ENCODE measurements at places on chromosomes 7 and 10. TPM values are rescaled to one million over a fixed set of nuclear protein-coding genes. Genes with fewer than 3 reads are reported as not detected.

- no peak overlapping the region for H3K27ac ChIP-seq
- no peaks in the 10 kb centered on the region for H3K36me3 ChIP-seq
- H3K4me1 ChIP-seq: peaks cover 3% of the 10 kb centered on the region
Observed at GRCh38 chr10:29486433-29486832, 148.3 kb downstream of the SVIL start.

DNA sequence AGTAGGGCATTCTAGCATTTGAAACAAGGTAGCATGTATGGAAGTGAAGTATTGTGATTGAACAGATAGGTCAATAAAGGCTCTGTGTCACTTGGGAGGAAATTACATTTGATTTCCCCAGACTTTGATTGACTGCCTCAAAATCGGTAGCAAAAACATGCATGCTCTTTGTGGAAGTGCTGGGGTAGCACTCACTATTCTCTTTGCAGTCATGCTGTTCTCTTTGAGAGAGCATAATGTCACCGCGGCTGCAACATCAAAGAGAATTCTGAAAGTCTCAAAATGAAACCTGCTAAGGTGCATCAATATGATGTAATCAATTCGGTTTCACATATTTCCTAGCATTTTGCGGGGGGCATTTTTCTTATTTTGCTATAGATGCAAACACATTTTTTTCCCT, 64.2 kb downstream of the ARMC3 start:
- no peak overlapping the region for H3K27ac ChIP-seq
- H3K36me3 ChIP-seq: no peaks in the 10 kb centered on the region
- H3K4me3 ChIP-seq: no peak overlapping the region
- H3K27me3 ChIP-seq: no peaks in the 10 kb centered on the region
- H3K4me1 ChIP-seq: no peaks in the 10 kb centered on the region

GRCh38 chr10:127257395-127257794, 61.0 kb upstream of the INSYN2A start:
- no peaks in the 10 kb centered on the region for H3K27me3 ChIP-seq
- H3K4me1 ChIP-seq: no peaks in the 10 kb centered on the region
- DNase-seq: no peak
- H3K4me3 ChIP-seq: no peak overlapping the region

GRCh38 chr10:100730725-100731406, 14.5 kb upstream of the PAX2 start:
- no peak overlapping the region for H3K27ac ChIP-seq
- peaks cover 99% of the 10 kb centered on the region for H3K27me3 ChIP-seq
- no peak overlapping the region for H3K4me3 ChIP-seq
- peaks cover 9% of the 10 kb centered on the region for H3K4me1 ChIP-seq
- no peak for DNase-seq
- no peaks in the 10 kb centered on the region for H3K36me3 ChIP-seq

DNA sequence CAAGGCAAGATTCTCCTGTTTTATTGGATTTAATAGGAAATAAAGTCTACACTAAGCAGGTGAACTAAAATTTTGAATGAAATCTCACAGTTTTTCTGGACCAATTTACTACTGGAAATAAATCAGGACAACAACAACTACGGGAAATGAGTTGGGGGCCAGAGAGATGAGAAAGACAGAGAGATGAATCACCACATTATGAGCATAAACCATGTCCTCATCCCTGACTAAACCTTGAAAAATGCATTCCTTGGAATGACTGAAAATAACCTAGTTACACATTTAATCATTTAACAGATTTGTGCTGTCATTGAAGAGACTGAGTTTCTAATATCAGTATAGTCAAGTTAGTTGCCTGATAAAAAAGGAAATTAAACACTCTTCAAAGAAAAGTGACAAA, 608.4 kb upstream of the KCND2 start:
- H3K4me3 ChIP-seq: no peak overlapping the region
- H3K27me3 ChIP-seq: no peaks in the 10 kb centered on the region
- H3K27ac ChIP-seq: no peak overlapping the region
- DNase-seq: no peak
- H3K36me3 ChIP-seq: no peaks in the 10 kb centered on the region
- H3K4me1 ChIP-seq: no peaks in the 10 kb centered on the region

DNA sequence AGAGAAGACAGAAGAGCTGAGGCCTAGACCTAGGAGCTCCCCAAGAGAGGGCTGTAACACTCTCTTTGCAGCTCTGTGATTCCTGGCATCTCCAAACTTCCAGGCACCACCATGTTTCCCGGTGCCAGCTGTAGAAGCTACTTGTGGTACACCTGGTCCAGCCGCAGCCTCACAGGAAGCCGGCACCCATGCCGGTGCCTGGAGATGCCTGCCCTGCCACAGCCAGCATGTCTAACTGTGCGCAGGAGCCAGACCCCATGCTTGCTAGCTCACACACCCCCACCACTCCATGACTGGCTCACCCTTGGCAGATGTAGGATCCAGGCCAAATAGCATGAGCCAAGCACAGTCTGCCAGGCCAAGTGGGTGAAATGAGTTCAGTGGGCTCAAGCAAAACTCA, 211.7 kb upstream of the GNAI1 start:
- no peak overlapping the region for H3K27ac ChIP-seq
- no peaks in the 10 kb centered on the region for H3K36me3 ChIP-seq
- H3K4me1 ChIP-seq: no peaks in the 10 kb centered on the region
- no peak for DNase-seq

- DNase-seq: no peak
- no peaks in the 10 kb centered on the region for H3K36me3 ChIP-seq
- H3K4me3 ChIP-seq: no peak overlapping the region
- H3K27me3 ChIP-seq: no peaks in the 10 kb centered on the region
- no peaks in the 10 kb centered on the region for H3K4me1 ChIP-seq
- H3K27ac ChIP-seq: no peak overlapping the region
Observed at GRCh38 chr7:40298421-40298820, 163.6 kb downstream of the SUGCT start.

GRCh38 chr10:86899132-86899531, 58.3 kb downstream of the MMRN2 start:
- no peaks in the 10 kb centered on the region for H3K27me3 ChIP-seq
- H3K4me3 ChIP-seq: no peak overlapping the region
- H3K4me1 ChIP-seq: no peaks in the 10 kb centered on the region
- peaks cover 29% of the 10 kb centered on the region for H3K36me3 ChIP-seq

DNA sequence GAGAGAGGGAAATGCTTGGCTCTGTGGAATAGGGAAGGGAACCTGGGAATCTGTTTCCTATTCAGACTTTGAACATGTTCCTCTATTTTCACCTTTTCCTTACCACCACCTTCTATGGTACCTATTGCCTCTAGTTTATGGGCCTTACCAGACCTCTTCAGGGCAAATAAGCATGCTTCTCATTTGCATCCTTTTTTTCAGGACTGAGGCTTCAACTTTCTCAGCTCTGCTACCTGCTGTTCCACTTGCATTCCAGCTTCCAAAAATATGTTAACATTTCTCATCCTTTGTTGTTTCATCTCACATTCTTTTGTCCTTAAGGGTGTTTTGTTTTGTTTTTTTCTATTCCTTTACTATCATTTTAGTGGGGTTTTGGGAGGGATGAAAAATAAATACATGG, 77.9 kb upstream of the MXI1 start:
- peaks cover 6% of the 10 kb centered on the region for H3K36me3 ChIP-seq
- DNase-seq: no peak
- H3K27ac ChIP-seq: no peak overlapping the region
- H3K27me3 ChIP-seq: no peaks in the 10 kb centered on the region
- H3K4me3 ChIP-seq: no peak overlapping the region

Gene CYREN
- polyA plus RNA-seq: 29.1 TPM

Gene JAKMIP3
- polyA plus RNA-seq: 0.83 TPM

Gene PRXL2A
- polyA plus RNA-seq: 13.4 TPM

Gene SMO
- polyA plus RNA-seq: 67.6 TPM

Gene GCK
- 4.3 TPM for polyA plus RNA-seq

Gene HNRNPH3
- 48.1 TPM for polyA plus RNA-seq

Gene FZD1
- 0.62 TPM for polyA plus RNA-seq

Gene UTF1
- 0.47 TPM for polyA plus RNA-seq

Gene CASD1
- 6.7 TPM for polyA plus RNA-seq

Gene VDAC2
- 89.8 TPM for polyA plus RNA-seq
